ENCODE measurements at places on chromosomes 1 and 21.

- no peak for DNase-seq
Observed at GRCh38 chr1:183559061-183559460, 31.2 kb downstream of the NCF2 start.

DNA sequence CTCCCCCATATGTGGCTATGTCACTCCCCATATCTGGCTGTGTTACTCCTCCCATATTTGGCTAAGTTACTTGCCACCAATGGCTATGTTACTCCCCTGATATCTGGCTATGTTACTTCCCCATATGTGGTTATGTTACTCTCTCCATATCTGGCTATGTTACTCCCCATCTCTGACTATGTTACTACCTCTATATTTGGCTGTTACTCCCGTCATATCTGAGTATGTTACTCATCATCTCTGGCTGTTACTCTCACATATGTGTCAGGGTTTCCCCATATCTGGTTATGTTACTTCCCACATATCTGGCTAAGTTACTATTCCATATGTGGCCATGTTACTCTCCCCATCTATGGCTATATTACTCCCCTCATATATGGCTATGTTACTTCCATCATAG is 50.3 kb upstream of the MAP10 start:
- no peak for DNase-seq

GRCh38 chr1:26378088-26378878 is 5.7 kb upstream of the ZNF683 start:
- no peak for DNase-seq

DNA sequence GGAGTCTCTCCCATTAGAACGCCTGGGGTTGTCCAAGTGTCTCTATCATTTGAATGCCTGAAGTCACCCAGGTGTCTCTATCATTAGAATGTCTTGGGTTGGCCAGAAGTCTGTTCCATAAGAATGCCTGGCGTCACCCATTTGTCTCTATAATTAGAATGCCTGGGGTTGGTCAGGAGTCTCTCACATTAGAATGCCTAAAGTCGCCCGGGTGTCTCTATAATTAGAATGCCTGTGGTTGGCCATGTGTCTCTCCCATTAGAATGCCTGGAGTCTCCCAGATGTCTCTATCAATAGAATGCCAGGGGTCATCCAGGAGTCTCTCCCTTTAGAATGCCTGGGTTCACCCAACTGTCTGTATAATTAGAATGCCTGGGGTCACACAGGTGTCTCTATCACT is 54.5 kb downstream of the RNF187 start:
- no peak for DNase-seq

DNA sequence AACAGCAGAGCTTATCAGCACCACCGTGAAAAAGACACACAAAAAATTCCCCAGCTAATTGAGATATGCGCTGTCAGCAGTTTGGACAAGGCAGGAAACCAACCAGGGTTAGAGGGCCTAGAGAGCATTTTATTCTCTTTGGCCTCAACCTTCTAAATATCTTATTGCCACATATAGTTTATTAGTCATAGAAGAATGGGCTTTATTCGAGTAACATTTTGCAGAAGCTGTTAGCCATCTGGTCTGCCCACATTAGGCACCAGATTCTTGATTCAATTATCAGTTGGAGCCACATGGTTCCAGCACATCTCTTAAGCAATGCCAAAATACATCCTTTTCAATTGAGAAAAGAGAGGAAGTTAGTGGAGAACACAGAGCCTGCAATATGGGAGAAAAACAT is 109.9 kb upstream of the CXADR start:
- DNase-seq: no peak

GRCh38 chr21:24046829-24047443 is 1560.3 kb downstream of the MRPL39 start:
- DNase-seq: peak; percentile 15

DNA sequence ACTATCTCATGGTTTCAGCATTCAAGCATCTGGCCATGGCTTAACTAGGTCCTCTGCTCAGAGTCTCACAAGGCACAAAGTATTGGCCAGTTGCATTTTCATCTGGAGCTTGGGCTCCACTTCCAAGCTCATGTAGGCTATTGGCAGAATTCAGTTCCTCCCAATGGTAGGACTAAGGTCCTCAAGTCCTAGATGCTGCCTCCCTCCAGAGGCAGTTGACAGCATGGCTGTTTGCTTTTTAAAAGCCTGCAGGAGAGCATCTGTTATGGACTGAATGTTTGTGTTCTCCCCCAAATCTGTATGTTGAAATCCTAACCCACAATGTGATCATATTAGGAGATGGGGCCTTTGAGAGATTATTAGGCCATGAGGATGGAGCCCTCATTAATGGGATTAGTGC is 38.0 kb upstream of the HLX start:
- DNase-seq: no peak

DNA sequence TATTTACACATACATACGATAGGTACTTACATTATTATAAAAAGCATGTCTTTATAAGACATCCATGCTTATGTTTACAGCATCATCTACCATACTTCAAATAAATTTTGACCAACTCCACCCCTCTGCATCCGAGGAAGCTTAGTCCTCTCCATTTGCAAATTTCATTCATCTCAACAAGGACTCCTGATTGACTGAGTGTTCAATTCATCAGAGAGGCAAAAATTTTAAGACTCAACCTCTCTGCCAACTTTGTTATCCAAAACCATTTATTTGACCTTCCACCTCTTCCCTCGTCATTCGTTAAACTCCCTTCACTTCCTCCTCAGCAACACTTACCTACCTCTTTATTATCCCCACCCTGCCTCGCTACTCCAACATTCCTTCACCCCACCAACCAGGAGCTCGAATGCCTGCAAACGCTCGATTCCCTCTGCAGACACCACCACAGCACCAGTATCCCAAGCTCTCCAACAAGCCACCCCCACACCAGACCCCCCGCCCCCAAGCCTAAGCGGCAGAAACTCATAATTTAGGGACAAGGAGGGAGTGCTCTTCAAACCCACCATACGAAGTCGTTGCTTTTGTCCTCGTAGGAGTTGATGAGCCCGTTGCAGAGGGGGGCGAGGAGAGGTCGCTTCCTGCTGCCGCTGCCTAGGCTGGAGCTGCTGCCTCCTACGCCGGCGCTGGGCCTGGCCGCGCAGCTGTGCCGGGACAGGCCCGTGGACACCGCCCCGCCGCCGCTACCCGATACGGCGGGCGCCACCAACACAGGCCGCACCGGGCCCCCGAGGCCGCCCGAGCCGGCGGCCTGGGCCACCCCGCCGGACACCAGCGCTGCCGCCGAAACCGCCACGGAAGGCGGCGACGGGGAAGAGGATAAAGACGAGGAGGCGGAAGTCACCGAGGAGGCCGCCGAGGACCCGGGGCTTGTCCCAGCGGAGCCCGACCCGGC is 803 bp downstream of the COP1 start:
- DNase-seq: no peak

DNA sequence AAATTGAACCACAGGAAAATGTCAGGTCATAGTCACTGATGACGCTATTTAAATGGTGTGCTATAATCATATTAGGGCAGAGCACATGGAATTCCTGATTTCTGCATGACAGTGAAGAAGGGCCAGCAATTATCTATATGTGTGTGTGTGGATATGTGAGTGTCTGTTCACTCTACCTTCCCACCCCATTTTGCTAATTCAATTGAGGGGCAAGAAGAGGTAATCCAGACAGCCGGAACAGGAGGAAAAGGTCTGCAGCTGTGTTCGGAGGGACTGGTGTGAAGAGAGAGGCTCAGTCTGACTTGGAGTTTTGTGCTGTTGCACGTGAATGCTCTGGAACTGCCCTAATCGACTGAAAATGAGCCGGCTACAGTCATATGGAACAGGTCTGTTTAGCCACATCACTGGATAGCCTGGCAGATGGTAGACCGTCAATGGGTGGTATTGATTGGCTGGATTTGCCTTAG is 5.1 kb upstream of the ELAVL4 start:
- no peak for DNase-seq

GRCh38 chr1:76239470-76239918 is 164.9 kb downstream of the ST6GALNAC3 start:
- DNase-seq: no peak

GRCh38 chr1:236020359-236021219 is 44.3 kb downstream of the NID1 start:
- no peak for DNase-seq

GRCh38 chr1:203628201-203629015 is 1.8 kb downstream of the ATP2B4 start:
- no peak for DNase-seq

DNA sequence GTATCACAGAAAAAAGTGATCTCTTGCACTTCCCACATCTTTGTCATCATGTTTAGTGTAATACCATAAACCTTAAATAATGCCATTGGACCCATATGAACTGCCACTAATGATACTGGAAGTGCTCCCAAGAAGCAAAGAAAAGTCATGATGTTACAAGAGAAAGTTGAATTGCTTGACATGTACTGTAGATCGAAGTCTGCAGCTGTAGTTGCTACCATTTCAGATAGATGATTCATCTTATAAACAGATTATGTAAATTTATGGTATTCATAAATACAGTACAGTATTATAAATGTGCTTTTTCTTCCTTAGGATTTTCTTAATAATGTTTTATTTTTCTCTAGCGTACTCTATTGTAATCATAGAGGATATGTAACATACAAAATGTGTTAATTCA is 30.1 kb upstream of the LAMC2 start:
- DNase-seq: no peak

- no peak for DNase-seq
Observed at GRCh38 chr1:86101616-86102015, 55.0 kb downstream of the COL24A1 start.

DNA sequence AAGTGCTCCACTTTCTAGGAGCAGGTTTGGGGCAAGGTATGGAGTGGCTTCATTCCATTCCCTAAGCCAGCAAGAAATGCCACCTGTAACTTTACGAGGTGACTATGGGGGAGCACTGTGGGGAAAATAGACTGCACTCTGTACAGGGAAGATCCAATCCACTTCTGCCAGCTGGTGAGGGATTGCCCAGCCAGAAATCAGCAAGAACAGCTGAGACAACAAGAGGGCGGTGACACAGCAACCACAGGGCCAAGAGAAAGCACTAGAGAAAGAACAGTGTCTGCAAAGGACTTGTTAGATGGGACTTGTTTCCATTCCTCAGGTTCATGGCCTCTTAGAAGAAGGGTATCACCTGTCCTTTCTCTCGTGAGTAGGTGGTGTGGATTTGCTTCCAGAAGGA is 19.6 kb downstream of the CAPN8 start:
- DNase-seq: no peak

- no peak for DNase-seq
Observed at GRCh38 chr1:12618965-12619791, 1.2 kb upstream of the DHRS3 start.

- no peak for DNase-seq
Observed at GRCh38 chr1:12276225-12276624, 46.4 kb downstream of the VPS13D start.

DNA sequence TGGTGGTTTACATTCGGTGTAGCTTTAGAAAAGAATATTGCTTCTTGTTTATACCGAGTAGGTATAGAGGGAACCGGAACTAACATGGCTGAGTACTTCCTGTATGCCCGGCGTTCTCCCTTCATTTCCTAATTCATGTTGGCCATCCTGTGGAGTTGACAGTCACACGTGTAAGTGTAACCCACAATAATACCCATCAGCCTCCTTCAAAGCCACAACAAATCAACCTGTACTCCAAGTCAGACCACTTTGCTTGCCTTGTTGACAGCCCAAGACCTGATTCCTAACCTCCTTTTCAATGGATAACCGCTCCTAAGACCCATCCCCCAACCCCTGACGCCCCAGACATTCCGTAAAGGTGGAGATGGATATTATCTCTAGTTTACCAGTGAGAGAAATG is 42.1 kb downstream of the UBE2U start:
- no peak for DNase-seq

GRCh38 chr1:230303069-230303468 is 123.1 kb downstream of the PGBD5 start:
- DNase-seq: no peak

- DNase-seq: no peak
Observed at GRCh38 chr1:61280452-61280851, 198.1 kb downstream of the NFIA start.

DNA sequence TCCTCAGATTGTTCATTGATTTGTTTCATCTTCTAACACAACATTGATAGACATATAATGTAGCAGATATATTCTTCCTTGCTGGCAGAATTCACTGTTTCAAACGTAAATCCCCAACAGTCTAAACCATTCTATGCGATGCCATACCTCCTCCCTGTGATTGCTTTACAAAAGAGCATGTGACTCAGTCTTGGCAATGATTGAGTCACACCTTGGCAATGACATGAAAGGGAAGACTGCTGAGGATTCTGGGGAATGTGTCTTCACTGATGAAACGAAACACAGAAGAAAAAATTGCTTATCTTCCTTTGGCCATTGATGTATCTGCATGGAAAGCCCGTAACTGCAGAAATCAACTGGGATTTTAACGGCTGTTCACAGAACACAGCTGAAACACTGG is 409.6 kb upstream of the ZRANB2 start:
- DNase-seq: no peak

DNA sequence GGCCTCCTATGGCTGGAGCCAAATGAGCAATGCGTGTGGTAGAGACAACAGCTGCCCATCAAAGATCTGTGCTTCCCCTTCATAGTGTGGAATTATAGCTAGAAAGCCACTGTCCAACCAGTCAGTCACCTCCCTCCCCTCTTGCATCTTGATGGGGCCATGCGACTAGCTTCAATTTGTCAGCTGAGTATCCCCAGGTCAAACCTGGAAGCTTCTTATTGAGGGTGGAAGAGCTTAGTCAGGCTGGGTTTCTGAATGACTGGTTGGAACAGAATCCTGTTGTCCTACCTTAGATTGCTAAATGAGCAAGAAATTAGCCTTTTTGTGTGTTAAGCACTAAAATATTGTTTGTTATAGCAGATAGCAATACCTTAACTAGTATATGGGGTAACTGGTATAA is 625.4 kb downstream of the PTPRC start:
- no peak for DNase-seq

DNA sequence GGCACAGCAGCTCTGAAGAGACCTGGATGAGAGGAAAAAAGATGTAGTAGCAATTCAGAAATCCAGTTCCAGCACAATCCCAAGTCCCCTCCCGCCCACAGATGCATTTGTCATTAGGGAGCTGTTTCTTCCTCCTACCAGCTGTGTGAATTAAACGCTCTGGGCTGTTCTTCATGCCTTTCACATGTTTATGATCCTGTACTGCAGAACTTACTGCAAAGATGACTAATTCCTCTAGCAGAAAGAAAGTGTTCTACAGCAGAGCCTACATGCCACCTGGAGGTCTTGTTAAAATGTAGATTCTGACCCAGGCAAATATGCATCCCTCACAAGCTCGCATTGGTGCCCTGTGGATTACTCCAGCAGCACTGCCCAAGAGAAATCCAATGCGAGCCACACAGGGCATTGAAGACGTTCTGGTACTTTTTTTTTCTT is 6.5 kb downstream of the ENO1 start:
- no peak for DNase-seq

- no peak for DNase-seq
Observed at GRCh38 chr21:38511662-38512243, 13.5 kb upstream of the ERG start.

- DNase-seq: no peak
Observed at GRCh38 chr1:203743091-203743571, 21.9 kb upstream of the LAX1 start.

- no peak for DNase-seq
Observed at GRCh38 chr1:48442864-48443619, 29.0 kb downstream of the SPATA6 start.

- no peak for DNase-seq
Observed at GRCh38 chr1:32398401-32398800, 4.2 kb upstream of the BSDC1 start.

- no peak for DNase-seq
Observed at GRCh38 chr1:243851765-243852164, 1.7 kb upstream of the AKT3 start.

Data from AML-193 (cell line).